Activated T-cell treated with anti-CD3 and anti-CD28 coated beads for 48 hours (primary cell): ENCODE measurements at places on chromosomes 12 and 14.

- peak; percentile 22 for DNase-seq
Measured at GRCh38 chr14:97442363-97442762, 645.2 kb downstream of the VRK1 start.

DNA sequence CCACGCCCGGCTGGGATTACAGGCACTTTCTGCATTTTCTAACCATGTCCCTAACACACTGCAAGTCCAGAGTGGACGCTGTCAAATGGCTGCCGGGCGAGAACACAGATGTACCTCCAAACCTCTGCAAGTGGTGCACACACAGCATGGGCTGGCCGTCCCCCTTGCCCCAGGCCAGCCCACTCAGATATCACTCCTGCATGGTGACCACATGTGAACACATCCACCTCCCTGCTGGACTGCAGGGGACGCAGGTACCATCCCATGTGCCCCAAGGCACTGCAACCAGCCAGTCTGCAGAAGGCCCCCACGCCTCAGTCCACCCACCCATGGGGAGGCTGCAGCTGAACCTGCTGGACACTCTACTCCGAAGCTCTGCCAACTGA, 14.0 kb downstream of the BRF1 start:
- DNase-seq = no peak

GRCh38 chr14:63436286-63437098, 106.7 kb downstream of the PPP2R5E start:
- DNase-seq = no peak

- DNase-seq = no peak
Measured at GRCh38 chr12:32139064-32139421, 32.4 kb downstream of the BICD1 start.

DNA sequence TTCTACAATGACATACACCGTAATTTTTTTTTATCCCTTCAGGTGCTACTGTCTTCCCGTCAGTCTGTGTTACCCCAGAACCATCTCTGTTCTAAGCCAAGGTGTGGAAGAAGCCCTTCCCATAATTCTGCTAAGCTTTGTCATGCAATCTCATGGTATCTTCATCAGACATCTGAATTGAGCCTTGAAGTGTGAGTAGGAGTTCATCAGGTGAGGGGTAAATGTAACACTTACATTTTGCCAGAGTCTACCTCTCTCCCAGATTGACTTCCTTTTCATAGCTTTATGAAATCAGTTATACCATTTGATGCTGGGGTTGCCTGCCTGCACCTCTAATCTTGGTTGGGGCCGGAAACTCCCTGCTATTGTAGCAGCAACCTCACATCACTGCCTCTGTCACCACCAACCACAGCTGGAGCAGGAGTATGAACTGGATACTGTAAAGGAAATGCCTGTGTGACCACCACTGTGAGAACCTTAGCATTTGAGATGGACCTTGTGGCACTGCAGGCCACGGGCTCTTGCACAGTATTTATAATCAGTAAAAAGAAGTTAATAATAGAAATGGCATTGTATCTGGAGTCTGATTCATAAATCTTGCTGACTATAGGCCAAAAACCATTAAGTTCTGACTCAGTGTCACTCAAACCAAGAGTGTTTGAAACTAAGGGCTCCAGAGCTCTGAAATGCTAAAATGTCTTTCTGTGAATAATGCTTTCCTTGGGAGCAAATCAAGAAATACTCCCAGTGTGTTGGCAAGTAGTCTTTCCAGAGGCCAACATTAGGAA, 58.7 kb upstream of the STK38L start:
- peak; percentile 16 for DNase-seq

GRCh38 chr12:116213885-116214527, 63.5 kb downstream of the MED13L start:
- no peak for DNase-seq

DNA sequence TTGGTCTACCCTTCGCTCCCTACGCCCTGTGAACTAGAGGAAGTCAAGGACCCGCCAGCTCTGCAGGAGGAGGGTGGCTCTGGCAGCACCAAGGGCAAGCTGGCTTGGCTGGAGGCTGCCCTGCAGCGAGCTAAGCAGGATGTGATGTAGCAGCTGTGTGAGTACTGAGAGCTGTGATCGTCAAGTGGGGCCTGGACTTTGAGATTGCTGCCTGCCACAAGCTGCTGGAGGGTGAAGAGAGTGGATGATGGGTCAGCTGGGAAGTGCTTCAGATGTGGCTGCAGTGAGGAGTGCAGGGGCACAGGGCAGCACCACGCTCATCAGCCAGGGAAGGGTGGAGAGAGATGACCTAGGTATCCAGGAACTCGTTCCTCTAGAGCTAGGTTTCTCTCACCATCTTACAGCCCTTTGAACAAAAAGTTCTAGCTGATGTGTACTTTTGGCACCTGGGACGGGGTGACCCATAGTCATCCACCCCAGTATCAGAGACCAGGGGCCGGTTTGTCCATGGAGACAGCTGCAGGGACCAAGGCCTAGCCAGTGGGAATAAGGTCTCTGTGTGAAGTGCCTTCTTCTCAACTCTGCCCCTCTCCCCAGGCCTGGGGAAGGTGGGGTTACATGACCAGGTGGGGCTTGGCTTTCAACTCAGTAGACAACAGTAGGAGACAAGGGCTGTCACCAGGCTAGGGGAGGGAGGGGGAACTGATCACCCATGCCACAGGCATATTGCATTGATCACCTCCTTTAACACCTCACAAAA, 3.2 kb downstream of the KRT86 start:
- DNase-seq = no peak

DNA sequence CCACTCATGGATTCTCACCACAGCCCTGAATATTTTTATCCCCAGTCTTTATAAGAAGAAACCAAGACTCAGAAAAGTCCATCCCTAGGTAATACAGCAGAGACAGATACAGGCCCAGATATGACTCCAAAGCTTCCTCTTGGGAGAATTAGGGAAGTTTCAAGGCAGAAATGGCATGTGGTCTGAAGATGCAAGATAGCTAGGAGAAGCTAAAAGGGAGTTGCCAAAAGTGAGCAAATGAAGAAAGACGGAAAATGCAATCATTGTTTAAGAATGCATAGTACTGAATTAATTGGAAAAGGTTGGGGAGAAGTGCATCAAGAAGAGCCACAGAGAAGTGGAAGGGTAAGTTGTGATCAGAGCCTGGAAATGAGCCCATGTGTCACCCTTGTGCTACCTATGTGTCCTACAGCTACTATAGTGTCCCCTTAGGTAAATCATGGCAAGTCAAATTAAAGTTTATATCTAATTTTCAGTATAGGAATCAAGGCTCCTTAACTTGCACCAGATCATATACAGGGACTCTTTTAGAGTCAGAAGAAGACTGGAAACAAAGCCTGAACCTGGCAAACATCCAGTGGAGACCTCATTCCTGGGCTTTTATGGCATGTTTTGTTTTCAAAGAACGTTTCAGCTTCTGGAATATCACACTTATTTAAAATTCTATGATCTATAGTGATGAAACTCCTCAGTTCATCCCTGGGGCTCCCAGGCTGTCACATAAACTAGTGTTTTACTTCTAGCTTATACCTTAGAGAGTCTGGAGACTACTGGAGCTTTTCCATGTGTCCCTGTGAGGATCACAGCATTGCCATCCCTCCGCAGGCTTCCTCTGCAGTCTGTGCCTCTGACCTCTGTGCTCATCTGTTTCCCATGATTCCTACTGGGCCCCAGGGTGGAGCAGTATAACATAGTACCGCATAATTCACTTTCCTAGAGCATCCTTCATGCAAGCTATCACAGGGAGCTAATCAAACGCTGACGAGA, 189.0 kb upstream of the CDKN3 start:
- no peak for DNase-seq

DNA sequence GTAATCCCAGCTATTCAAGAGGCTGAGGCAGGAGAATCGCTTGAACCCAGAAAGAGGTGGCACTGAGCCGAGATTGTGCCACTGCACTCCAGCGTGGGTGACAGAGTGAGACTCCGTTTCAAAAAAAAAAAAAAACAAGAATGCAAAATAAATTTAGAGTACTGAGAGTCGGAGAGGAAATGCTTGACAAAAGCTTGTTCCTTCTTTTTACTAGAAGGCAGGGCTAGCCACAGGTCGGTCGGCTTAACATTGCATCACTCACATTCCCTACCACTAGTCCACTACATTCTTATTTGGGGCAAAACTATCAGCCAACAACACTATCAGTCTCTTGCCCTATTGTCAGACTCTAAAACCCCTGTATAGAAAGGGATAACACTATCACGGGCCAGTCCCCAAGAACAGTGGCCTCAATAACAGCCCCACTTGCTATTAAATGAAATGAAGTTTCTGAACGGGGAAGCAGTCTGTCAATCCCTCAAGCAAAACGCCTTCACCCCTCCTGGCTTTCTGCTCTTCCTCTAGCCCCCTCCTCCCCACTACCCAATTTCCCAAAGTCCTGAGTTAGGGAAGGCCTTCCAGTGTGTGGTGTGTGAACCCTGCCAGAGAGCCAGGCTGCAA, 1.0 kb downstream of the RNF41 start:
- no peak for DNase-seq

GRCh38 chr12:104273503-104273902, 30.0 kb upstream of the EID3 start:
- no peak for DNase-seq

DNA sequence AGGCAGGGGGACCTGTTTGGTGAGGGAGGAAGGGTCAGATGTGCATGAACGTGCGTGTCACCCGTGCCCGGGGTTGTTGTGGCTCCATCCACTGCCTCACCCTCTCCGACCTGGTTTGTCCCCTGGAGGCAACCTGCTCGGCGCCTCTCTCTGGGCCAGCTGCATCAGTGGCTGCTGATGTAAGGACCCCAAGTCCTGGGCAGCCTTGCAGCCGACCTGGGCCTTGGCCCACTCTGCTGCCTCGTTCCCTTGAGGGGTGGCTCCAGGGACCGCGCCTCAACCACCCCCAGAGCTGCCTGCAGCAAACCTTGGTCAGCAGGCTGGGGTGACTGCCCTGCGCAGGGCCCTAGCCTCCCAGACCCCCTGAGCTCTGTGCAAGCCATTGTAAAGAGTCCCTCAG, 351.7 kb downstream of the TMEM121 start:
- no peak for DNase-seq

DNA sequence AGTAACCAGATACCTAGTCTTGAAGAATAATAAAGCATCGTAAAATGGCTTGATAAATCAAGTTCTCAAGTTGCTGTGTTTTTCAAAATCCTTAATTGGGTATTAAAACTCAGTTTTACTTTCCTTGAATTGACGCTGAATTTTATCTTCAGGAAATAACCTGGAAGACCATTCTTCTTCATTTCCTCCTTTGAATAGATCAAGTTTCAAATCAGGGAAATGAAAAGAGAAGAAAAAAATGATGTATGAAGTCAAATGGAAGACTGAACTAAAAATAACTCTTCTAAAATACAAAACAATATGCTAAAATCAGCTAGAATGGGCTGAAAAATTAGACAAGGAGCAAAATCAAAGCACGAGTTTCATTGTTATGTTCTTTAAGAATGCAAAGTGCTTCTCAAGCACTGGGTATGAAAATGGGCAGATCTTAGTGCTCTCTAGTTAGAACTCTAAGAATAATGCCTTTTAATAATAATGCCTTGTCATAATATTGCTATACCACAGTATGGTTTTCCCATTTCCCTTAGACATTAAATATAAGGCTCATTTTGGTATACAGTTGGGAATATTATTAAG, 54.6 kb upstream of the CLEC14A start:
- no peak for DNase-seq

DNA sequence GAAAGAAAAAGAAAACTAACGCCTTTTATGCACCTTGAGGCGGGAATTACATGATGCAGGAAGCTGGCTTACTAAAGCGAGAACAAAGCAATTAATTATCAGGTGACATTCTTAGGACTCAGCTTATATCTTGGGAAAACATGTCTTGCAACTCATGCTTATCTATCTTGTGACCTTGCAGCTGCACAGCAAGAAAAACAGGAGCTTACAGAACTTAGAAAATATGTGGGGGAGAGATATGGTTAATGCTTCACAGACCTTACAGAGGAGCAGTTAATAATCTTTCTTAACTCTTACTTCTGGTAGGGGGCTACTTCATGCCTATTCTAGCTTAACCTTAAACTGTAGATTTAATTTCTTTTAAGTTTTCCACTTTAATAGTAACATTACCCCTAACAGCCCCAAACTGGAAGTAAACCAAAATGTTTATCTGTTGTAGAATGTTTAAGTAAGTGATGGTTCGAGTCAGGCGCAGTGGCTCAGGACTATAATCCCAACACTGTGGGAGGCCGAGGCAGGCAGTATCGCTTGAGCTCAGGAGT, 13.2 kb upstream of the OR11G2 start:
- no peak for DNase-seq

DNA sequence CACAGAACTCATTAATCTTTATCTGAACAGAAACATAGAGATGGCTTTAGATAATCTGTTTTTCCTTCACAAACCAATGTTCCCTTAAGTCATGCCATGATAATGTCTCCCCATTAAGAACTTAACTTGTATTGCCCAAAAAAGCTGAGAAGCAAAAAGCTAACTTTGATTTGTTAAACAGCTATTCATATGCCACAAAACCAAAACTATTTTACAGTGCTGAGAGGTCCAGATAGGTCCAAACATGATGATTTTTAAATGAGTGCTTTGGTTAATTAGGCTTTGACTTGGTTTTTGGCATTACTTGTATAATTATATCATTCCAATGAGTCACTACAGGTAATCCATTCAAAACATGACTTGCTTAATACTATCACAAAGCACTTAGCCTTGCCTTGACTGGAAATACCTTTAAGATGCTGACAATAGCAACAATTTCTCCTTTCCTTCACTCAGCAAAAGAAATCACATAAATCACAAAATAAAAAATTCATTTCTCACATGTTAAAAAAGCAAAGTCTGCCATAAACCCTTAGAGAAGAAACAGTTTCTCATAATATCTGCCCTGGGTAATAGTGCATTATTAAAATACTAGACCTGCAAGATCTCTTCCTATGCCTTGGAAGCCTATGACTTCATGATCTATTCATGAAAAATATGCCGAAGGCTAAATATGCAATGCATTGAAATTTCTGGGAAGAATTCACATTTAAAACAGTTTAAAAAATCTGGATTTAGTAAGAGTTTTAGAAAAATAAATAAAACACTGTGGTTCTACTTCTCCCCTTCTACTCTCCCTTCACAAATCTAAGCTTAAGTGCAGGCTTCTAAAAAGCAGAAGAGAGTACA, 52.0 kb upstream of the SAV1 start:
- DNase-seq = no peak

- no peak for DNase-seq
Measured at GRCh38 chr14:102192840-102193502, 53.3 kb downstream of the WDR20 start.

GRCh38 chr14:96422992-96423391, 31.1 kb downstream of the AK7 start:
- DNase-seq = no peak

GRCh38 chr12:91326058-91327027, 143.7 kb upstream of the DCN start:
- no peak for DNase-seq

GRCh38 chr12:132360906-132361777, 31.8 kb upstream of the GALNT9 start:
- no peak for DNase-seq

DNA sequence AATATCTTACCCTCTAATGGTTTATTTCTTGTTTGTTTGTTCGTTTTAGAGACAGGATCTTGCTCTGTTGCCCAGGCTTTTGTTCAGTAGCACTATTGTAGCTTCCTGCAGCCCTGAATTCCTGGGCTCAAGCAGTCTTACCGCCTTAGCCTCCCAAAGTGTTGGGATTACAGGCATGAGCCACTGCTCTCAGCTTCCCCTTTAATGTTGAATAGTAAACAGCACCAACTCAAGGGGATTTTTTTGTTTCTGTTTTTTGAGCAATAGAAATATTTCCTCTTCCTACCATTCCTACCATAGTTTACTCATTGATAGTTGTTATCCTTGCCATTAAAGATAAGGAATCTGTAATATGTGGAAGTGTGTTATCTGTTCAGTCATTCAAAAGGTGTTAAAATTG, 10.7 kb downstream of the ARID4A start:
- DNase-seq = no peak
